ENCODE measurements at places on chromosomes 7 and 10.
A peak's percentile ranks its signal among the peaks of the same experiment; 100 is the strongest.

GRCh38 chr7:66758950-66759628 lies 18.6 kb downstream of the RABGEF1 start:
- no peak for DNase-seq

DNA sequence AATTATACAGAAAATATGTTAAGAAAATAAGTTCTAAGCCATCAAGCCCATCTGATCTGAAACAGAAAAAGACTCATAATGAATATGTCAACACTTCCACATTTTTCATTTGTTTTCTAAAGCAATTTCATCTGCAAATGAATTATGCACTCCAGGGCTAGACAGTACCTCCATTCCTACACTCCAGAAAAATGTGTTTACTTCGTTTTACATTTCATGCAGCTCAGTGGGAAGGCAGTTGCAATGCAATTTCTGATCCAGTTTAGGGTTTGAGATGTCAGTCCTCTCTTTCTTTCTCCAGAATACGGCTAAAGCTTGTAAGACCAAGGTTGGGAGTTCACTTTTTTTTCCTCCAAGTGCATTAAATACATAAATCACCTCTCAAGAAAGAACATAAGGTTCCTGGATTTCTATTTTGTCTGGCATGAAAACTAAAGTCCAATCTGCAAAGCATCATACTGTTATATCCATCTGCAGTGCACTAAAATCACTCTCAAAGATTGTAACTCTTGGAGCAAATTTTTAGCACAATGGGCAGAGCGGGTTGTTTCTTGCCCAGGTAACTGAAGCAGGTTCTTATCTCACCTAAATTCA lies 348.8 kb upstream of the C7orf33 start:
- no peak for DNase-seq

GRCh38 chr7:41921453-41921981 lies 218.6 kb upstream of the INHBA start:
- DNase-seq, result peak; percentile 84

DNA sequence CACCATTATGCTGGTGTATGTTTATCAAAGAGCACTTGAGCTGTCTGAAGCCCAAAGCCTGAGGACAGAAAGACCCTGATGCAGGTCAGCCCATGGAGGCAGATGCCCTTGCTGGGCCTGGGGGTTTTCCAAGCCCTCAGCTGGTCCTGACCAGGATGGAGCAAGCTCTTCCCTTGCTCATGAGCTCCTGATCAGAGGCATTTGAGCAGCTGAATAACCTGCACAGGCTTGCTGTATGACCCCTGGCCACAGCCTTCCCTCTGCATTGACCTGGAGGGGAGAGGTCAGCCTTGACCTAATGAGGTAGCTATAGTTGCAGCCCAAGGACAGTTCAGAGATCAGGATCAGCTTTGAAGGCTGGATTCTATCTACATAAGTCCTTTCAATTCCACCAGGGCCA lies 13.0 kb downstream of the AQP1 start:
- no peak for DNase-seq

DNA sequence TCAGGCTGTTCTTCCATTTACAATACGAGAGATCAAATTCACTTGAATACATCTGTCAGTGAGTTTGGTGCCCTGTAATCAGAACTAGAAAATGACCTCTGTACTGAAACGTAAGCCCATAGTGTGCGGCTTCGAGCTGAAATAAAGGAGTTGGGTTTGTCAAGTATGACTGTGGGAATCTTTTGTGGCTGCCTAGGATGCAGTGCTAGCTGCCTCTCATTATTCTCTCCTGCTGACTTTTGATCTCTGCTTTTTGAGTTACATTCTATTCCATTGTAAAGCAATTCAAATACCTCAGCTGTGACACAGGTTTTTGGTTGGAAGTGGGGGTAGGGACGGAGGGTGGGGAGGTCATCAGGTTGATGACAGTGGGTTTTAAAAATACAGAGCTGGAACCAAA lies 40.4 kb downstream of the ICA1 start:
- no peak for DNase-seq

GRCh38 chr10:68869623-68870022 lies 31.5 kb upstream of the DDX50 start:
- no peak for DNase-seq

DNA sequence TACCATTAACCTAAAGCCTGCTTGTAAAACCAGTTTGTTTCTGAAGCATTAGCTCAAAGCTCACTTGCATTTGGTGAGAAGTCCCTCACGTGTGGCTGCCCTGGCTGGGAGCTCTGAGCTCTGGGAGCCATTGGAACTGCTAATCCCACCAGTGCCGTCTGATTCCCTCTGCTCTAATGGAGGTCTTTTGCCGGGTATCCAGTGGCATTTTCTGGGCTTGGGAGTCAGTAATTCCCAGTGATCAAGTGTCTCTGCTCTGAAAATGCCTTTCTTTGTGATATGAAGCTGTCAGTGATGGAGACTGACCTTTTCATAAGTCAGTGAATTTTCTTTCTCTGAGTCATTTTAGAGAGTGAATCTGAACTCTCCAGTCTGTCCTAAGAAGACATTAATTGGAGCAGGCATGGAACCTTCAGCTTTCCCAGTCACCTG lies 36.9 kb upstream of the FAM20C start:
- DNase-seq, result no peak

DNA sequence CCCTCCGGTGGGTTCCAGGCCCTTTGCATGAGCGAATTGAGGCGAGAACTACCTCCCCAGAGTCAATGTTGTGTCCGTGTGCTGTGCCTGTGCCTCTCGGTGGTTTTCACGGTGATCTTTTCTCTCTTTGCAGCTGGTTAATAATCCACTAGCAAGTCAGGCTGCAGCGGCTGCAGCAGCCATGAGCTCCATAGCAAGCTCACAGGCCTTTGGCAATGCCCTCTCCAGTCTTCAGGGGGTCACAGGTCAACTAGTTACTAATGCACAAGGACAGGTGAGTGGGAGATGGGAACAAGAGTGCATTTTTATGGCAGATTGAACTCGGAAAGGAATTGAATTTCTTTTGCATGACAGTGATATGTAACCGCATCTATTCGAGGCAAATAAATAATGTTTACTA lies 159.7 kb upstream of the YAE1 start:
- DNase-seq, result no peak

GRCh38 chr10:74926791-74927585 lies 100.6 kb downstream of the KAT6B start:
- no peak for DNase-seq

- DNase-seq, result peak; percentile 88
Observed at GRCh38 chr7:2172311-2173188, 60.2 kb downstream of the MAD1L1 start.

DNA sequence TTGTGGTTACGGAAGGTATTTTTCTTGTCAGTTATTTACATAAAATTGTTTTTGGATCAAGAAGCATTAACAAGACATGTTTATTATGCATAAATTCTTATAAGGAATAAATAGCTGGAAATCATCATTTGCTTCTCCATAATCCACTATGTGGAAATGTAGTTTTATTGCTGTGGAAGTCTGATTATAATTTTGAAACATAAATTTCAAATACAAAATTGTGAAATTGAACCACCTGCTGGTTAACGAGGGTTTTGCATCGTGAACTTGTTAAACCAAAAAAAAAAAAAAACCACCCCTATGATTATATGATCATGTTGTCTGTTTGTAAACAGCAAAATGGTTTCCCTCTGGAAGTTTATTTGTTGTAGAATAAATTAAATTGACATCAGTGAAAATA lies 25.9 kb downstream of the ABRAXAS2 start:
- DNase-seq, result no peak

Measured in fibroblast of lung (primary cell).